HCT116 (cell line): ENCODE measurements at places on chromosomes 2 and 18. TPM values are rescaled to one million over a fixed set of nuclear protein-coding genes. Genes with fewer than 3 reads are reported as not detected.
A peak's percentile ranks its signal among the peaks of the same experiment; 100 is the strongest.

DNA sequence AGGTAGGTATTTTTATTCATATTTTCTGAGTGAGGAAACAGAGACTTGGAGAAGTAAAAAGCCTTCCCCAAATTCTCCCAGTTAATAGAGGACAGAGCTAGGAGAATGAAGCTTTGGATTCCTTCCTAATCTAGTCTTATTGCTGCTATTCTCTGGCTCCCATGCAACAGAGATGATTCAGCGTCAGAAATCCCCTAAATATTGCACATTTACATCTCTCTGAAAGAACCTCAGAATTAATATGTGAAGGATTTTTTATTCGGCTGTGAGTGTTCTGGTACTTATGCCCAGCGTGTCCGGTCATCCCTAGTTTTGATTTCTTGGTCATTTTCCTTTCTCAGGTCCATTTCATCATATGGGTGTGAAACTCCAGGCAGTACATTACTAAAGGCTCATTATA is 91.2 kb upstream of the SESTD1 start:
- no peak for DNase-seq

- no peak for DNase-seq
Measured at GRCh38 chr2:205681401-205682238, 681 bp upstream of the NRP2 start.

- DNase-seq = peak; percentile 51
Measured at GRCh38 chr2:230987137-230988020, 8.5 kb upstream of the SPATA3 start.

DNA sequence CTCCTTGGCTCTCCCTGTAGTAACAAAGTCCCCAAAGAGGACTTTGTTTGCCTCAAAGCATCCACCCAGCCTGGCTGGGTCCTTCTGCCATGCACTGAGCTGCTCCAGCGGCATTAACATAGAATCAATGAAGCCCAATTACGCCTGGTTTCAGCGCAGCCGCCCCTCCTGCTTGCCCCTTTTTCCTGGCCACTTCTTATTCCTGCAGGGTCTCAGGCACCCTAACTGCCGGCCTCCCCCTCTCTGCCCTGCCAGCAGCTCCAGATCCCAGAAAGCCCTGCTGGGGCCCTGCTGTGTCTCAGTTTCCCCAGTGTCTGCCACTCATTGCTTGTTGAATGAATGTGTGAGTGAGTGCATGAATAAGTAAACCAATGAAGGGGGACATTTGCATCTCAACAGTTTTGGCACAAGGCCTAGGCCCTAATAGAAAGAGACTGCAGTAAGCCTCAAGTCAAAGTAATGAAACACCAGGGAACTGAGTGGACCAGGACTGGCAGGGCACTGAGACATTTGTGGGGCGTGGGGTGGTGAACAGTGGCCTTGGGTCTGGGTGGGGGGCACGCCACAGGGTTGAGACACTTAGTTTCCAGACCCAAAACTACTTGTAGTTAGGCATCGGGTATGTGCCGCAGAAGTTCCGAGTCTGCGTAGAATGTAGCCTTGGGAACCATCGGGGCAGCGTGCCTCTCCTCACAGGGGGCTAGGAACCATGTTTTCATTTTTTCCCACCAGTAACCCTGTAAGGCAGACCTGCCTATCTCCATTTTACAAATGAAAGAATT is 60.6 kb downstream of the SMAD7 start:
- no peak for DNase-seq

Gene NEU4
- 0.34 TPM for total RNA-seq

Gene C2orf81
- 6.5 TPM for total RNA-seq
